ENCODE measurements at places on chromosomes 6 and 20.

GRCh38 chr6:53359095-53359842 lies 10.5 kb upstream of the ELOVL5 start:
- DNase-seq = peak; percentile 98

DNA sequence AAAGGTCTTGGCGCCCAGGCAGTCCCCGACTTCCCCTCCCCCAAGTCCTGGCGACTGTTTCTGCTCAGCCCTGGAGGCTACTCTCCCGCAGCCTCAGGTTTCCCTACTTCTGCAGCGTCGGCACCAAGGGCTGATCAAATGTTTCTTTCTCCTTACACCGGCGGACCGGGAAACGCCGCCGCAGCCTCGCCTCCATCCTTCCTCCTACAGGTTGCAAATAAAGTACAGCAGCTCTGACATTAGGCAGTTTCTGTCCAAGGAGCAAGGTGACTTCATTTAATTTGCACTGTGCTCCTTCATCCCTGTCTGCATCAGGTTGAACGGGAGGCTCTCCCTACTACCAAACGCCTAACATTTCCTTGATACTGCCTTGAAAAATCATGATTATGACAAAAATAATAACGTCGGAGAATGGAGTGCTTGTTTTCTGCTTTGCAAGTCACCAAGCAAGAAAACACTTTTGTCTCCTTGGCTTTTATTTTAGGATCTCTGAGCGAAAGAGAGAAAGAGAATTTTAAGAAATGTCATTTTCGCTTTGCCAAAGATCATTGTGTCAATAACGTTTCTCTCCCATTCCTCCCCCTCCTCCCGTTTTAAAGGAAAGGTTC lies 1.0 kb downstream of the CLIC5 start:
- DNase-seq = no peak

DNA sequence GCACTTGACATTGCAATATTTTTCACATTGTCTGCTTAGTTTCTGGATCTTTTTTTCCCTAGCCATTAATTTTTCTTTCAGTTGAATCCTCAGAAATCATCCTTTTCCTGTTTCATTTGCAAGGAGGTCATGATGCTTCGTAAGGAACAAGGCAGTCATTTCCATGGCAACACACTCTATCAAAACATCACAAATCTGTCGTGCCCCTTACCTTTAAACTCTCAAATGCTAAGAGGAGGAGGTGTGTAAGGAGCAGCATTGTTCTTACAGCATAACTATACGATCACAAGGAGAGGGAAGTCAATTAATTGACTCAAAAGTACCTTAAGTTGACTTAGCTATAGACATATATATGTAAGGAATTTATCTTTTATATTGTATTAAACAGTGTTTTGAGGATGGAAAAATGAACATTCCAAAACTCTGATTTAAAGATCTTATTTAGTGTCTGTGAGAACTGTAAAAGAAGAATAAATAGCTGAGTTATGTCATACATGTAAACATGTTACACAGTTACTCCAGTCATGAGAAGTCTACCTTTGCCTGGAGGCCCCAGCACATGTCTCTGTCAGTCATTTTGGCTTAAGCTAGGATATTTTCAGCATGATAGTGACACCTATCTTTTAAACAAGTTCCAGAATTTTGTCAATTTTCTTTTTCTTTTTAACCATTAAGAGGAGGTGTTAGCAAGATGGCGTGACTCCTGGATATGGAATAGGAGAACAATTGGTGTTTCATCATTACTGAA lies 41.6 kb downstream of the CDKAL1 start:
- no peak for DNase-seq

GRCh38 chr6:105136431-105137350 lies 43.1 kb downstream of the POPDC3 start:
- DNase-seq = peak; percentile 7

DNA sequence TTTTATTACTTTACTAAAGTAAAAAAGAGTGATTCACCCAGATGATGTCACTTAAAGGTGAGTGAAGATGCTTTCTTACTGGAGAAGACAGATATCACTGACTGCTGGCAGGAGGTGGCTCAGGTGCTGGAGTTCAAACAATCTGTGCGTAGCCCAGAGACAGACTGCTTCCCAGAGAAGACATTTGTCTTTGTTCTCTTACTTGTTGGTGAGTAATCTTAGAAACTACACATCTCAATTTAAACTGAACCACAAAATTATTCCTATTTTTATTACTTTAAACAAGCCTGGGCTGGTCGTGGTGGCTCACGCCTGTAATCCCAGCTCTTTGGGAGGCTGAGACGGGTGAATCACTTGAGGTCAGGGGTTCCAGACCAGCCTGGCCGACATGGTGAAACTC lies 92.2 kb downstream of the CEP162 start:
- DNase-seq = no peak

- no peak for DNase-seq
Measured at GRCh38 chr6:26284537-26285142, 80.4 kb upstream of the BTN3A2 start.

GRCh38 chr6:130677312-130677711 lies 149.9 kb upstream of the SMLR1 start:
- DNase-seq = no peak

GRCh38 chr20:44087857-44088120 lies 99.2 kb downstream of the JPH2 start:
- DNase-seq = no peak

DNA sequence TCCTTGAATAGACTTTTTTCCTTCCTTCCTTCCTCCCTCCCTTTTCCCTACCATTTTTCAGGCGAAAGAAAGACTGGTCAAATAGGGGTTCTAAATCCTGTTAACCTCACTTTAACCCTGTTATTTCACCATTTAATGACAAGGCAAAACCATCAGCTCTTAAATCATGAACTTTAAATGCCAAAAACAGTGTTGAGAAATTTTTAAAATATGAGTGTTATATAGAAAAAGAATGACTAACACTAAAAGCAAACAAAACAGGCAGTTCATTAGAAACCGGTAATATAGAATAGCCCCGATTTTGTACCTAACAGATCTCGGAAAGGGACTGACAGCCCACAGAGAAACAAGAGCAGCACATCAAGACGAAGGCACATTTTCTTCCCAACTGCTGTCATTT lies 57.4 kb upstream of the CEP85L start:
- no peak for DNase-seq

DNA sequence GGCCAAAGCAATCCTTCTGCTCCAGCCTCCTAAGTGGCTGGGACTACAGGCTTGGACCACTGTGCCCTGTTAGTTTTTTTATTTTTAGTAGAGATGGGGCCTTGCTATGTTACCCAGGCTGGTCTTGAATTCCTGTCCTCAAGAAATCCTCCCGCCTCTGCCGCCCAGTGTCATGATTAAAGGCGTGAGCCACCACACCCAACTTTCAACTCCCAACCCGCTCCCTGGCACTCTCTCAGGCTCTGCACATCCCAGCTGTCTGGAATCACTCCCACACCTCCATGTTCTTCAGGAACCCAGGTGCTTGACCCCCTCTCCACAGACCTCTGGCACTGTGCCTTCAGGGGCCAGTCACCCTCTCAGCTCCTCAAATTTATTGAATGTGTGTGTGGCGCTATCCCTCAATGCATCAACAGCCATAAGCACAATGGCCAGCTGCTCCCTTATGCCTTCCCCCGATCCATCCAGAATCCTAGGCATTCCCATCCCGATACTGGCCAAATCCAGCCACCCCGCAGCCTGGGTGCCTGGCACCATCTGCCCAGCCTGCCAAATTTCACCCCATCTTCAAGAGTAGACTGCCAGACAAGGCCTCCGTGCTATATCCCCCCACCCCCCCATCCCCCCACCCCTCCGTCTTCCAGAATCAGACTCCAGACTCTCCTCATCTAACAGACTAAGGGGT lies 647 bp upstream of the POU5F1 start:
- no peak for DNase-seq

- no peak for DNase-seq
Measured at GRCh38 chr6:152166497-152166896, 359.0 kb downstream of the ESR1 start.

DNA sequence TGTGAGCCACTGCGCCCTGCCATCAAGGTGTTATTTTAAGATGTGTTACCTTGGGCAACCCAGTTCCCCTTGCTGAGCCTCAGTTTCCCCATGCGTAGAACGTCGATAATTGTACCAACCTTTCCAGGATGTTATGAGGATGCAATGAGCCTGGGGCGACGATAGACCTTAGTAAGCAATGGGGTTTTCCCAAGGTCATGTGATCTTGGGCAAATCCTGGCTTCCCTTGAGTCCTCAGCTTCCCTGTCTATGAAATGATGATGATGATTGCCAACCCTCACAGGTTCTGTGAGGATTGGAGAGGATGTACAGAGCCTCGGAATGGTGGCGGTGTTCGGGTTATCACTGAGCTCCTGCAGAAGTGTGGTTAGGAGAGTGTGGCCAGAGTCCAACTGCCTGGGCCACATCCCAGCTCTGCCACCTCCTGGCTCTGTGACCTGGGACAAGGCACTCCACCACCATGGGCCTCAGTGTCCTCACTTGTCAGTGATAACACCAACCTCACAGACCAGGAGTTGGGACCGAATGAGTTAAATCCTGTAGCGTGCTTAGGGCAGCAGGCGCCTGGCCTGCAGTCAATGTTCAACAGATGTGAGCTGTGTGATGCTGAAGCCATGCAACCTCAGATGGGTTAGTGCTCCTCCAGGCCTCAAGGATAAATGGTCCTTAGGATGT lies 23.4 kb downstream of the SIRPA start:
- no peak for DNase-seq

DNA sequence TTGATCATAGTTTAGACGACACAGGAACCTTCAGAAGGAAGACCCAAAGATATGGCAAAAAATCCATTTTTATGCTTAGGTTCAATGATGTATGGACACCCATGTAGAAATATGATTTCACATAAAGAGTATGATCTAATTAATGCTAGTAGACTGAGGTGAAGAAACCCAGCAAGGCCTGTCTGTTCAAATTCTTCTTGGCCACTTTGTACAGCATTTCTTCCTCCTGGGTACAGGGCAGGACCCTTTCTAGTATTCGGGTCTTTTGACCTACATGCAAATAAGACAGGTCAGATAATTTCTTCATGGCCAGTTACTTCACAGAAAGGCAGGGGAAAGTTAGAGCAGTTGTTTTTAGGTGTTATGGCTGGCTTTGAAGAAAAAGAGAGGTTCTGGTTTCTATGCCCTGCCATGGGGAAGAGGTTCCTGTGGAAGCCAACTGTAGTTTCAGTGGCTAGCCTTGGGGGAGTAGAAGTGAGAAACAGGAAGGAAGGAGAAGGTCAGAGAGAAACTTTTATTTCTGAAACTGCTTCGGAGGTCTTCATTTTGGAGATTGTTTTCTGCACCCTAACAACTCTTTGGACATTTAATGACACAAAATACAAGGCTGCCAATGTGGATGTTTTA lies 208.3 kb downstream of the PTPRK start:
- no peak for DNase-seq

- no peak for DNase-seq
Measured at GRCh38 chr6:136761227-136761922, 30.9 kb downstream of the MAP3K5 start.

- no peak for DNase-seq
Measured at GRCh38 chr6:139112146-139112545, 22.7 kb upstream of the HECA start.

- no peak for DNase-seq
Measured at GRCh38 chr6:108685970-108686369, 125.3 kb downstream of the FOXO3 start.

DNA sequence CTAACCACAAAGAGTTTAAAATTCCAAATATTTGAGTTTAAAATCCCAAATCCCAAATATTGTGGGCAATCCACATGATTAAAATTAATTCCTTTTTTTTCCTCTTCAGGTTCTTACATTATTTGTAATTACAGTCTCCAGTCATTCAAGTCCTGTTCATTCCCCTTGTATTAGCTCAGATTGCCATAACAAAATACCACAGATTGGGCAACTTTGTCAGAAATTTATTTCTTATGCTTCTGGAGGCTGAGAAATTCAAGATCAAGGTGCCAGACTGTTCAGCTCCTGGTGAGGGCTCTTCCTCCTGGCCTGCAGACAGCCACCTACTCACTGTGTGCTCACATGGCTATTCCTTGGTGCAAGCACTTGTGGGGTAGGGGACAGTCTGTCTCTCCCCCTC lies 105.5 kb downstream of the ARMC2 start:
- DNase-seq = no peak

GRCh38 chr6:132131351-132131750 lies 180.2 kb upstream of the CCN2 start:
- DNase-seq = no peak

DNA sequence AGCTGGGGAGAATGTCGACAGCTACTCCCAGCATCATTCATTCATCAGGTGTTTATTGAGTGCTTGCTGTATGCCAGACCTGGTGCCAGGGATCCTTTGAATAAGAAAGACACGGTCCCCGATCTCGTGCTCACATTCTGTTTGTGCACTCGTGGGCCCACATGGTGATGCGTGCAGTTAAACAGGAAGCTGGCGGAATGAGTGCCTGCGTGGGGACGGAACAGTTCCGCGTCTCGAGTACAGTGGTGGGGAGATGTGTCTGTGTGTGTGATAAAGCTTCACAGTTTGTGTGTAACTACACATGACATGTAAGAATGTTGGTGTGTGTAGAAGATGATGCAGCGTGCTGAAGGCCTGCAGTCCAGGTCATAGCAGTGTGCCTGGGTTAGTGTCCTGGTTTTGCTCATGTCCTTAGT lies 6.5 kb downstream of the RBM38 start:
- DNase-seq = no peak
